ENCODE measurements at places on chromosomes 12 and 14.

- no peak for DNase-seq
- H3K36me3 ChIP-seq, result peaks cover 34% of the 10 kb centered on the region
- peaks cover 3% of the 10 kb centered on the region for H3K27me3 ChIP-seq
- no peaks in the 10 kb centered on the region for H3K4me1 ChIP-seq
- no peak overlapping the region for H3K4me3 ChIP-seq
Observed at GRCh38 chr14:31307618-31308017, 100.0 kb upstream of the HECTD1 start.

DNA sequence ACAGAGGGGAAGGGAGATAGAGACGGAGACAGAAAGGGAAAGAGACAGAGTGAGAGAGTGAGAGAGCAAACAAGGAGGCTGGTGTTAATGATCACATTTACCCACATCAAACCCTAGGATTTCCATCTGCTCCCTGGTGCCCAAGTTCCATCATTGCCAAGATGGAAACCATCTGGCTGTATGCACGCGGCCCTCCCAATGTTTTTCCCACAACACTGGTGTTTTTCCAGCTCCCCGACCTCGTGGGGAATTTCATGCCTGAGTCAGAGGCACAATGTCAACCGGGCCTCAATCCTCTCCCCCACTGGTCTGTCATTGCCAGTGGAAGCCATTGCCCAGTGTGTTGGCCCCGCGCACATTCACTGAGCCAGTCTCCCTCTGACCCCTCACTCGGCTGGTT is 19.9 kb upstream of the BDKRB2 start:
- no peaks in the 10 kb centered on the region for H3K36me3 ChIP-seq
- H3K27ac ChIP-seq, result no peak overlapping the region
- peaks cover 5% of the 10 kb centered on the region for H3K27me3 ChIP-seq
- H3K4me1 ChIP-seq, result peaks cover 20% of the 10 kb centered on the region
- no peak for DNase-seq

DNA sequence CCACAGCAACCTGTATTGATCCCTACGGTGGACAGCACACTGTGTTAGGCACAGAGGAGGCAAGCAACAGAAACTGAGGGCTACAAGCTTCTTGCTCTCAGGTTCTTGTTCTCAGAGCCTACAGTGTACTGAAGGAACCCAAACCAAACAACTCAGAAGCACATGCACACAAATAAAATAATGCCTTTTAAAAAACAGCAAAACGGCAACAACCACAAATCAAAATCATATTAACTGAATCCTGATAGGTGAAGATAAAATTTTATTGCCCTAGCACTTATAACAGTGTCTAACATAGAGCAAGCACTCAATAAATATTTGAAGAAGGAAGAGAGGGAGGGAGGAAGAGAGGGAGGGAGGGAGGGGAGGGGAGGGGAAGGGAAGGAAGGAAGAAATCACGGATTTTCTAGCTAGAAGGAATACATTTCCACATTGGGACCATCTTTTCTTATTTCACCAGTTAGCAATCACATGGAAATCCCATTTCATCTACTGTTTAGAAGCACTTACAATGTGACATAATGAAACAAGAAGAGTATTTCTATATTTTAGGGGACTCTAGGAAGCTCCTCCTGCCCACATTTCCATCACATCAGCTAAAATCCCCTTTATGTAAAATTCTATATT is 27.2 kb downstream of the DMAC2L start:
- no peak for DNase-seq
- no peak overlapping the region for H3K27ac ChIP-seq
- H3K4me1 ChIP-seq, result peaks cover 45% of the 10 kb centered on the region
- H3K36me3 ChIP-seq, result no peaks in the 10 kb centered on the region
- H3K27me3 ChIP-seq, result no peaks in the 10 kb centered on the region

GRCh38 chr12:19382111-19382526 is 57.2 kb upstream of the AEBP2 start:
- peak overlapping the region; percentile 73 for H3K27ac ChIP-seq
- H3K4me1 ChIP-seq, result peaks cover 13% of the 10 kb centered on the region
- no peaks in the 10 kb centered on the region for H3K27me3 ChIP-seq

GRCh38 chr12:70122804-70123203 is 120.4 kb upstream of the CNOT2 start:
- H3K4me3 ChIP-seq, result no peak overlapping the region
- no peaks in the 10 kb centered on the region for H3K4me1 ChIP-seq
- H3K27me3 ChIP-seq, result no peaks in the 10 kb centered on the region

- no peak for DNase-seq
- no peaks in the 10 kb centered on the region for H3K27me3 ChIP-seq
- no peak overlapping the region for H3K4me3 ChIP-seq
- H3K36me3 ChIP-seq, result no peaks in the 10 kb centered on the region
- no peak overlapping the region for H3K27ac ChIP-seq
Observed at GRCh38 chr12:102481705-102482425, 1.5 kb upstream of the IGF1 start.

DNA sequence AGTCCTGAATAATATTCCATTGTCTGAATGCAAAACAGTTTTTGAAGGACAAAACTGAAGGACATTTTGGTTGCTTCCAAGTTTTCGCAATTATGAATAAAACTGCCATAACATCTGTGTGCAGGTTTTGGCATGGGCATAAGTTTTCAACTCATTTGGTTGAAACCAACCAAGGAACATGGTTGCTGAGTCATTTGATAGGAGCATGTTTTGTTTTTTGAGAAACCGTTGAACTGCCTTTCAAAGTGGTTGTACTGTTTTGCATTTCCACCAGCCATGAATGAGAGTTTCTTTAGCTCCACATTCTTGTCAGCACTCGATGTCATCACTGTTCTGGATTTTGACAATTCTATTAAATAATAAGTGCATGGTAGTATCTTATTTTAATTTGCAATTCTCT is 23.0 kb upstream of the GSG1 start:
- peaks cover 58% of the 10 kb centered on the region for H3K4me1 ChIP-seq
- H3K27ac ChIP-seq, result no peak overlapping the region
- no peaks in the 10 kb centered on the region for H3K27me3 ChIP-seq
- DNase-seq, result no peak
- H3K36me3 ChIP-seq, result no peaks in the 10 kb centered on the region

DNA sequence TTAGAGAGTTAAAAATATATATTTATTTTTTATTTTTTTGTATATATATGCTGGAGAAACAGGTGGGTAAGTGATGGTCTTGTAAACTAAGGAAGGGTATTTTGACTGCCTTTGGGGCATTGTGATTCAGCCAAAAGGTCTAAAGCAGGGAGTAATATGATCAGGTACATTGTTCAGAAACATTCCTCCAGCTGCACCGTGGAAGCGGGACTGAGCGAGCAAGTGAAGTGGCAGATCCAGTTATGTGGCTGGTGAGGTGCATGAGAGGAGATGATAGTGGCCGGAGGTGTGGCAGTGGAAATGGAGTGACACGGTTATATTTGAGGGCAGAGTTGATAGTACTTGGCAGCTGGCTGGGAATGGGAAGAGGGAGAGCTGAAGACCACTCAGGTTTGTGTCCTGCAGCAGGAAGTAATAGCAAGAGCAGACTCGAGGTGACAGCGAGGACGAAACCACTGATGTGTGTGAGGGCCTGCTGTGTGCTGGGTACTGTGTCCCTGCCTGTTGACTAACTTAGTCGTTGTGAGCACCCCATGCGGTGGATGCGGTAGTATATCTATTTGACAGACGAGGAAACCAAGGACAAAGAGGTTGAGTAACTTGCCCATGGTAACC is 39.2 kb downstream of the EID3 start:
- peaks cover 66% of the 10 kb centered on the region for H3K36me3 ChIP-seq
- H3K27ac ChIP-seq, result peak overlapping the region; percentile 62
- peaks cover 72% of the 10 kb centered on the region for H3K27me3 ChIP-seq
- H3K4me3 ChIP-seq, result peak overlapping the region; percentile 7
- H3K4me1 ChIP-seq, result peaks cover 67% of the 10 kb centered on the region

GRCh38 chr12:68375756-68376695 is 43.9 kb upstream of the MDM1 start:
- H3K27me3 ChIP-seq, result peaks cover 1% of the 10 kb centered on the region
- no peak overlapping the region for H3K27ac ChIP-seq
- no peak for DNase-seq
- no peaks in the 10 kb centered on the region for H3K4me1 ChIP-seq

All from HFFc6 (cell line).